Natural killer cell treated with Interleukin-12 subunit alpha and Interleukin-12 subunit beta and Interleukin-15 and Interleukin-18, amount 100 ng/mL, for 72 hours (primary cell): ENCODE measurements at places on chromosomes 1 and 21. TPM values are rescaled to one million over a fixed set of nuclear protein-coding genes. Genes with fewer than 3 reads are reported as not detected.

Gene TMEM269
- total RNA-seq: 1.9 TPM

Gene BRDT
- not detected for total RNA-seq

DNA sequence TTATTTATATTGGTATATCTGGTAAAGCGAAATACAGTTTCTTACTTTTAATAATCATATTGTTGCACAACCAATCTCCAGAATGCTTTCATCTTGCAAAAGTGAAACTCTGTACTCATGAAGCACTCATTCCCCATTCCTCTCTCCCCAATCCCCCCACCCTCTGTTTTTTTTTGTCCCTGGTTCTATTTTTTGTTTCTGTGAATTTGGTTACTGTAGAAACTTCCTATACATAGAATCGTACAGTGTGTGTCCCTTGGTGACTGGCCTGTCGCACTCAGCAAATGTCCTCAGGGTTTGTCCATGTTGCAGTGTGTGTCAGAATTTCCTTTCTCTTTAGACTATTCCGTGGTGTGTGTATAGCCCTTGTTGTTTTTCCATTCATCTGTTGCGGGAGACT, 7.9 kb upstream of the NLRP3 start:
- DNase-seq: no peak
- peak overlapping the region; percentile 51 for H3K4me3 ChIP-seq
- peaks cover 33% of the 10 kb centered on the region for H3K4me1 ChIP-seq

GRCh38 chr1:53334312-53334711, 6.4 kb upstream of the LRP8 start:
- H3K4me3 ChIP-seq: no peak overlapping the region
- DNase-seq: no peak
- no peaks in the 10 kb centered on the region for H3K27me3 ChIP-seq
- H3K27ac ChIP-seq: no peak overlapping the region
- no peaks in the 10 kb centered on the region for H3K36me3 ChIP-seq
- H3K4me1 ChIP-seq: peaks cover 9% of the 10 kb centered on the region

GRCh38 chr1:97906567-97907241, 14.1 kb downstream of the DPYD start:
- no peaks in the 10 kb centered on the region for H3K27me3 ChIP-seq
- H3K4me1 ChIP-seq: peaks cover 23% of the 10 kb centered on the region
- no peak overlapping the region for H3K4me3 ChIP-seq
- no peaks in the 10 kb centered on the region for H3K36me3 ChIP-seq
- no peak for DNase-seq

GRCh38 chr1:94871031-94871430, 50.9 kb downstream of the SLC44A3 start:
- no peaks in the 10 kb centered on the region for H3K4me1 ChIP-seq
- no peak overlapping the region for H3K27ac ChIP-seq
- no peaks in the 10 kb centered on the region for H3K36me3 ChIP-seq
- DNase-seq: no peak

DNA sequence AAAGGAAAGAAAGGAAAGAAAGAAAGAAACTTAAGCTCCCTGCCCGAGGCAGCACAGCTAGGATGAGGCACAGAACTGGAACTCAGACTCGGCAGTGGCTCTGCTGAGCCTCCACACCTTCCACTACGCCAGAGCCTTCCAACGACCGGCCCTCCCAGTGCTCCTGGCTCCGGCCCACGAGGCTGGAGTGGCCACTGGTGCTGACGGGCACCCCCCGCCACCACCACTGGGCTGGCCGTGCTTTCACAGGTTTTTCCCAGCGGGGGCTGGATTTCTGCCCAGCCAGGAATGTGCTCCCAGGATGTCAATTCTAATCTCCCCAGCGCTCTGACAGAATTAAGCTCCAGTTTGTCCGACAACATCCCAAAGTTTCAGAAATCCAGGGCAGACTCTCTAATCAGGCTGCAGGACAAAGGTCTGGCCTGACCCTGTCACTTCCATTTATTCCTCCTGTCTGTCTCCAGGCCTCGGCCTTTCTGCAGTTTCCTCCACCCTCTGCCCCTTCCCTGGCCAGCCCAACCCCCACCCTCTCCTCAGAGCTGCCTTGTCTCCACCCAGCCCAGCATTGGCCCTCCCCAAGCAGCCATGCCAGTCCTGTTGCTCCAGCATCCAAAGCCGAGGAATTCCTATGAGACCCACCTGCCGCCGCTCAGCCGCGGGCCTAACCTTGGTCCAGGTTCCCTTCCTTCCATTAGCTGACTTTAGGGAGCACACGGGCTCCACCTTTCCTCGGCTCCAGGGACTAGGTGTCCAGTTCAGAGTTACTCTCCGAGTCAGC, 81.9 kb downstream of the CASZ1 start:
- H3K36me3 ChIP-seq: no peaks in the 10 kb centered on the region
- H3K4me3 ChIP-seq: no peak overlapping the region
- no peak for DNase-seq
- H3K27ac ChIP-seq: no peak overlapping the region
- H3K27me3 ChIP-seq: no peaks in the 10 kb centered on the region
- H3K4me1 ChIP-seq: no peaks in the 10 kb centered on the region

DNA sequence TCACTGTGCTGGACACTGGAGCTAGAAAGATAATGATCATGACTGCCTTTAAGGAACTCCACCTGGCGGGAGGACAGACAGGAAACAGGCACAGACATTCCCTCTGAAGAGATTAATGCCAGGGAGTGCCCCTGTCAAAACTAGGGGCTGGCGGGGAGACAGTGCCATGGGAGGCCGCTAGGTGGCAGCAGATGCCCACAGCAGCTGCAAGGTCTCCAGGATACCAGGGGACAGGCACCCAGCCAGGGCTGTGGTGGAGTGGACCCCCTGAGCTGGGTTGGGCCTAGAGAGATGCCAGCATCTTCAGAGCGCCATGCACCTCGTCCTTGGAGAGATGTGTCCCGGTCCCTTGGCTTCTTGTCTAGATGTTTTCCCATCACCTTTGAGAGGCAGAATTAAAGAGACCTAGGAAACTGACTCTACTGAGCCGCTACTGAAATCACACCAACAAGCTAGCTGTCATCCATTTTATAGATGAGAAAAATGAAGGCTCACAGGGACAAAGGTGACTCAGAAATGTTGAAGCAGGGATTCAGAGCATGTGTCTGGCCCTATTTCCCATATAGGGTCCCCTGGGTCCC, 3.6 kb downstream of the REN start:
- H3K36me3 ChIP-seq: no peaks in the 10 kb centered on the region
- H3K4me3 ChIP-seq: no peak overlapping the region
- peak; percentile 77 for DNase-seq
- H3K4me1 ChIP-seq: no peaks in the 10 kb centered on the region
- H3K27me3 ChIP-seq: peaks cover 8% of the 10 kb centered on the region
- H3K27ac ChIP-seq: no peak overlapping the region
